Non-pigmented ciliary epithelial cell (primary cell): ENCODE measurements at places on chromosomes 3 and 15.
A peak's percentile ranks its signal among the peaks of the same experiment; 100 is the strongest.

- DNase-seq = no peak
Measured at GRCh38 chr3:184590795-184591194, 29.2 kb downstream of the EPHB3 start.

- DNase-seq = no peak
Measured at GRCh38 chr3:73498764-73499622, 125.7 kb downstream of the PDZRN3 start.

- no peak for DNase-seq
Measured at GRCh38 chr3:124697302-124697701, 33.0 kb upstream of the UMPS start.

- no peak for DNase-seq
Measured at GRCh38 chr3:166837535-166837934, 542.6 kb downstream of the ZBBX start.

- no peak for DNase-seq
Measured at GRCh38 chr15:101266034-101266433, 11.3 kb downstream of the SELENOS start.

DNA sequence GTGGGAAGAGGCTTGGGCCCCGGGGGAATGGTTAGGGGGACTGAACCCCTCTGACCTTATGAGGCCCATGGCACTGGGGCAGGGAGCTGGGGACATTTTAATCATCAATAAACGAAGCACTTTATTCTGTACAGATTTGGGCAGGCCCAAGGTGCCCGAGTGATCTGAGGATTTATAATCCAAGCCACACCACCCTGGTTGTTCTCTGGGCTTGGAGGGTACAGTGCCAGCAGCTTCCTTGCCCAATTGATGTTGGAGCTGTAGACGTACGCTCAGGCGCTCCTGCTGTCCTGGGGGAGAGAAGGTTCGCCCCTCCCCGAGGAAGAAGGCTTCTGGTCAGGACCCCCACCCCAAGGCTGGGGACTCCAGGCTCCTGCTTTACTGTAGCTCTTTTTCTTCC lies 12.5 kb downstream of the ZBTB47 start:
- DNase-seq = no peak

DNA sequence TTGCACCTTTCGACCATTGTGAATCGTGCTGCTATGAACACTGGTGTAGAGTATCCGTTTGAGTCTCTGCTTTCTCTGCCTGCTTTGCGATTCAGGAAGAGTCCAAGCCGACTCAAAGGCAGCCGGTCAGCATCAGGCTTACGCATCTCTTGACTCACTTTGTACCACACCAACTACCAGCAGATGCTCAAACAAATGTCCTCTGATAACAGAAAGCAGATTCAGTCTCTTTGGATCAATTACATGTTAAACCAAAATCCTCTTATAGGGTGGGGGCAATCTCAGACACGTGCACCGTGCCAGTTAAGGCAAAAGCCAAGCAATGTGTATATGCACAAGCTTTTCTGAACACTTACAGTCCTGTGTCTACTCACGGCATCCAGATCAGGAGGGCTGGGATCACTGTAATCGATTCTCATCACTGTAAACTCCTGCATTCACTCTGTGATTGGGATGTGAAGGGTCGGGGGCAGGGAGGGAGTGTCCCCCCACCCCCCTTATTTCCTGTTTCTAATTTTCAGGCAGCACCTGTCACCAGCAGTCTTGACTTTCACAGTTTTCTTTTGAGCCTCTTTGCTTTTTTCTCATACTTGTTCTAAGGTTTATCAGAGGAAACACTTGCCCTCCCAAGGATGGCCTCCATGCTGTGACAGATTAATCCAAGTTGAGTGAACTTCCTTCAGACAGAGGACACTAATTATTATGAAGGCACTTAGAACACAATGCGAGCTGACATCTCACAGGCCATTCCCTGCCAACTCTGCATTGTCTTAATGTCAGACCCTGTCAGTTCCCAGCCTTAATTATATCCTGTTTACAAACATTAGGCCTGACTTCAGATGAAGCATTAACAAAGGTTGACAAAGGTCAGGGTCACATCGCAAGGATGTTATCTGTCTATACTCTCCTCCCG lies 153.5 kb downstream of the MECOM start:
- DNase-seq = no peak

- DNase-seq = no peak
Measured at GRCh38 chr3:46314517-46314916, 39.4 kb upstream of the CCR2 start.

DNA sequence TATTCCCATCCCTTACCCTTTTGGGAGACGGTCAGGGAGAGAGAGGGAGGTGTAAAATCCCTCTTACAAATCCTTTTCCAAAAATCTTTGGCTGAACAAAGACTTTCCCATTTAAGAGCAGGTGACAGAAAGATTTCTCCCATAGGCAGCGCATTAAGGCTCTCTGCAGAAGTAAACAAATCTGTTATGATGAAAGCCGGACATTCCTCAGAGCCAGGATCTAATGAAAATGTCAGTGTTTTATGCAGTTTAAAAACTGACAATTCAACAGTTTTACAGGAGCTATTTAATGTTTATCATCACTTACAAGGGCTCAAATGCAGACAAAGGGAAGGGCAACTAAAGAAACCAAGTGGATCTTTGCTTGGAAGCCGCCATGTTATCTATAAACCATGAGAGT lies 108.3 kb upstream of the WNT5A start:
- no peak for DNase-seq

GRCh38 chr3:143124601-143125520 lies 5.3 kb downstream of the CHST2 start:
- no peak for DNase-seq

DNA sequence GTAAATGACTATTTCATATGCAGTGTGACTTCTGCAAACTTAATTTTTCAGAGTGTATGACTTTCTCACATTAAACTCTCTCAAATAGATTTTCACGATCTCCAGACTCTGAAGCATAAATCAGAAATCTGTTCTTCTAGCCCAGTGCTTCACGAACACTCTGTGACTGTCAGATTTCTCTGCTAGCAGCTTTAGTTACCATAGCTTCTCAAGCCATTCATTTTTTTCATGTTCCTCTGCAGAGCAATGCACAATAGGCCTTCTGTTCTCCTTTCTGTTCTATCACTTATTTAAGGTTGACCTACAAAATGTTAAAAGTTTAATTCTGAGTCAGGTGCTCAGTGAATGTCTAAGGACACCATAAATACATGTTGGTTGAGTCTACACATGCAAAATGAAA lies 1102.2 kb downstream of the TUSC7 start:
- no peak for DNase-seq

DNA sequence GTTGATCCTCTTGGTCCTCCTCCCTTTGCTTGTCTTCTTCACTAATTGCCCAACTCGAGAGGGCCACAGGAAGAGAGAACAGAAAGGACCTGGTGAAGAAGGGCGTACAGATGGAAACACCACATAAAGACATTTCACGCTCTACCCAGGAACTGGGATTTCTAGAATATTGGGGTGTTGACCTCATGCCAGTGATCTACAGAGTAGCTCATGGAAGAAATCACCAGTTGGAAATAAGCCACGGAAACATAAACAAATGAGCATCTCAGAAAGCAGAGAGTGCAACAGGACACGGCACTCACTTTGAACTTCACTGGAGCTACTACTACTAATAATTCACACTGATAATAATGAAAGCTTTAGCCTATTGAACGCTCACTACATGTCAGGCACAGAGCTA lies 84.6 kb upstream of the ARHGEF3 start:
- DNase-seq = no peak

DNA sequence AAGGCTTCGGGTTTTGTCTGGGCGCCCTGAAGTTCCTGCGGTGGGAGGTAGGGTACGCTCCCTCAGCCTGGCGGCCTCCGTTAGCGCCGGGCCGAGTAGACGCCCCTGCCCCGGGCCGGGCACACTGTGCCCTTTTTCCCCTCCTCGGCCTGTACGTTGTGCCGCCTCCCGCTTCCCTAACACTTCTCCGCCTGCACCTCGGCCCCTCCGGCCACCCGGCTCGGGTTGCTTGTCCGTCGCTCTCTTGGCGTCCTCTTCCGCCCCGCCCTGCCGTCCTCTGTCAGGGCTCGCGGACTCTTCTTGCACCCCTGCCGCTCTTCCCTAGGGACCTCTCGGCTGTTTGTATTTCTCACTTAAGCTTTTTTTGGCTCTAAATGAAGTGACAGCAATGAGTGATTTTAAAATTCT lies 384 bp downstream of the KNL1 start:
- DNase-seq = no peak

GRCh38 chr3:189551007-189551406 lies 80.2 kb upstream of the TP63 start:
- DNase-seq = no peak

DNA sequence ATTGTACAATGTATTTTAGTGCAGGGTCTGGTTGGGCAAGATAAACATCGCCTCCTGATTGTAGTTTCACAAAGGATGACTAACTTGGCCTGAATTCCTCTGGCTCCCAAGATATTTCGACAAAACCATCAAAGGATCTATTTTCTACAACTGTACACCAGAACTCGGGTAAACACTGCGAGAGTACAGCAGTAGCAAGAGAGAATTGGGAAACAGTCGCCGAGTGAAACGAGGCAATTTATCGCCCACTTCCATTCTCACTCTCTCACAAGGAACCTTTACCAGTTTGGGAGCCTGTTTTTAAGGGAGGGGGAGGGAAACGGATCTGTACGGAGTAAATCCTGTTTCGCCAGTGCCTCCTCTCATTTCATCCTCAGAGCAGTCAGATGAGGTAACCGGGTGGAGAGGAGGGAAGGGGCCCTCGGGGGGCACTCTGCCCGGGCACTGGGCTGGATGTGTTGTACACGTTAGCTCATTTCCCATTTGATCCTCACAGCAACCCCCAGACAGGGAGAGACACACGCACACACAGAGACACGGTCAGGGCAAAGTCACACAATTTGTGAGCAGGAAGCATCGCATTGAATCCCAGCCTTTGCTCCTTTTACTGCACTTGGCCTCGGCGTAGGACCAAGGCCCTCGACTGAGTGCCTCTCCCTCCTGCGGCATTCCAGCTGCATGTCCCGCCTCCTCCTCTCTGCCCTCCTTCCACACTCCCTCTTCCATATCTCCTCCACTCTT lies 120.1 kb downstream of the LIPC start:
- DNase-seq = peak; percentile 91

GRCh38 chr3:54578417-54578816 lies 349.4 kb downstream of the LRTM1 start:
- DNase-seq = peak; percentile 10

DNA sequence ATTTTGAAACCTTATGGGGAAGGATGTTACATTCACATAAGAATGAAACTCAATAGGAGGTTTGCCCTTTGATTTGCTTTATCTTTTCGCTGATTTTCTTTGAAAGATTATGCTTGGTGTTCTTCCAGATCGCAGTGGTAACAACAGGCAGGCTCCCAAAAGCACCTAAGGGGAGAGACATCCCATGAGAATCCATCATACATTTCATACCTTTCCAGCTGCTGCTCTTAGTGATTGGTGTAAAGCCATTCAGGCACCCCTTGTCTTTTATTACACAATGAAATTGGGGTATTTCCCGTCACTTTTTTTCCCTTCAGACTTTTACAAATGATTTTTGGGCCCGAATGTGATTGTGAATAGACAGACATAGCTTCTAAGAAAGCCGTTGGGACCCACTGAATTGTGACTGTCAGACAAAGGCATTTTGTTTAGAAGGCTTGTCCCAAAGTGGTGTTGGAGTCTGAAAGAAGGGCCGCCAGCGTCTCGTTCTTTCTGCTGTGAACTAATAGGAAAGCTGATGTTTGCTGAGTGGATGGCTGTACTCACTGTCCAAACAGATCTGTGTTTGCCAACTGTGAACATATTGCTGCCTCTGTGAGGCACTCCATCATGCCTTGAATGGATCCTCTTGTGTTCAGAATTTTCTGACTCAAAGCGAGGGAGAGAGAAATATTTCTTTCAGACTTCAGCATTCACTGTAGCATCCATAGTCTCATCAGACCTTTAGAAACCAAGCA lies 164.3 kb downstream of the FNDC3B start:
- DNase-seq = no peak

DNA sequence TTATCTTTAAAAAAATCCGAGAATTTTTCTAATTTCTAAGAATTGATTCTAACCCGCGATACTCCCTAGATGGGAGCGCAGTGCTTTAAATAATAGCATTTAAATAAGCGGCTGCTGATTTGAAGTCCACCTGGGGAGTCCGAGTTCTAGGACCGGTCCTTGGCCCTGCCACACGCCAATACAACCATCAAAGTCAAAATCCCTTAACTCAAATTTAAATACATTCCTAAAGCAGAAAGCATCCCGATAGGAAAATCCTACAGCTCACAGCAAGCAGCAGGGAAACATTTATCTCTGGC lies 508 bp upstream of the ECT2 start:
- DNase-seq = no peak

- no peak for DNase-seq
Measured at GRCh38 chr3:31522152-31522551, 10.6 kb upstream of the STT3B start.

GRCh38 chr3:151837057-151837456 lies 23.1 kb downstream of the AADAC start:
- DNase-seq = peak; percentile 45

DNA sequence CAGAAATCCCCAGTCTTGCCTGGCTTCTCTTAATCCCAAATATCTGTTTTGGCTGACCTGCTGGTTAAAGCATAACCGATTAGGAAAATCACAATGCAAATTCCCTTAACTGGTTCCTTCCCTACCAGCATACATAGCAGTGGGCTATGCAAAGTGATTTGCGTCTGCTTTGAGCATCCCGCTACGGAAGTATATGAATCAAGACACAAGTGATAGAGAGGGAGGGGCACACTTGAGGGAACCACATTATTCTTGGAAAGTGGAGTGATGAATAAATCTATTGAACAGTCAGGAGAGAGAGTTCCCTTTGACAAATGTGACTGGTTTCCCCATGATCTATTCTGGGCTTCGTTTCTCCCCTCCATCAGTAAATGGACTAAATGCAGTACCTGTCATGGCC lies 119.6 kb upstream of the C15orf61 start:
- DNase-seq = no peak

GRCh38 chr3:95312650-95313049 lies 1249.8 kb downstream of the NSUN3 start:
- no peak for DNase-seq

DNA sequence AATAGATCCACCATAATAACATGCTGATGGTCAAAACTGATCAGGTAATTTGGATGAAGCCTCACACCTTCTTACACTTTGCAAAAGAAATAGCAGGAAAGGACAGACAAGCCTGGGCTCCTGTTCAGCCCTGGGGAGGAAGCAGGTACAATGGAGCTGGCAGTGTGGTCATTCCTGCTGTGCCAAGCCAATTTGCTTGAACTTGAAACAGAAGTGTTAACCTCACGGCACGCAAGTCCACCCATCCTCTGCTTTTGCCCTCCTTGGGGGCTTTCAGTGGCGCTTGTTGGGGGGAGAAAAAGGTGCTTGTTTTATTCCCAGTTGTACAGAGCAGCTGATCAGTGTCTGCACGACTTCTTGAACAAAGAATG lies 36.8 kb upstream of the RFTN1 start:
- DNase-seq = no peak
